CD4-positive, alpha-beta T cell treated with Interleukin-6 at 100 ng/mL for 8 hours (primary cell): ENCODE measurements at places on chromosomes 6 and 20.

DNA sequence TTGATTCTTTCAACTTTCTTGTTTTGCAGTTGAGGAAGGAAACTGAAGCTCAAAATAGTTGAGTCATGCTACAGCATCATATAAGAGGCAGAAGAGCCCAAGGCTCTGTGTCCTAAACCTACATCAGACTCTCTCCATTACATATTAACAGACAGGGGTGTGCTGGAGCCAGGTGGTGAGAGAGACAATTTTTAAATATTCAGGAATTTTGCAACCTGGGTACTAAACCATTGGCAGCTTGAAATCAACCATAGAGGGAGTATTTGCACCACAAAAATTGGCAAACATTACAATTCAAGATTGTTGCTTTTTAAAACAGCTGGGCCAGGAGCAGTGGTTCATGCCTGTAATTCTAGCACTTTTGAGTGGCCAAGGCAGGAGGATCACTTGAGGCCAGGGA, 65.8 kb upstream of the SOX4 start:
- no peak for DNase-seq

- no peak for DNase-seq
Measured at GRCh38 chr20:32964575-32964974, 39.7 kb downstream of the SUN5 start.

GRCh38 chr6:15391500-15391899, 145.6 kb downstream of the JARID2 start:
- DNase-seq = no peak

DNA sequence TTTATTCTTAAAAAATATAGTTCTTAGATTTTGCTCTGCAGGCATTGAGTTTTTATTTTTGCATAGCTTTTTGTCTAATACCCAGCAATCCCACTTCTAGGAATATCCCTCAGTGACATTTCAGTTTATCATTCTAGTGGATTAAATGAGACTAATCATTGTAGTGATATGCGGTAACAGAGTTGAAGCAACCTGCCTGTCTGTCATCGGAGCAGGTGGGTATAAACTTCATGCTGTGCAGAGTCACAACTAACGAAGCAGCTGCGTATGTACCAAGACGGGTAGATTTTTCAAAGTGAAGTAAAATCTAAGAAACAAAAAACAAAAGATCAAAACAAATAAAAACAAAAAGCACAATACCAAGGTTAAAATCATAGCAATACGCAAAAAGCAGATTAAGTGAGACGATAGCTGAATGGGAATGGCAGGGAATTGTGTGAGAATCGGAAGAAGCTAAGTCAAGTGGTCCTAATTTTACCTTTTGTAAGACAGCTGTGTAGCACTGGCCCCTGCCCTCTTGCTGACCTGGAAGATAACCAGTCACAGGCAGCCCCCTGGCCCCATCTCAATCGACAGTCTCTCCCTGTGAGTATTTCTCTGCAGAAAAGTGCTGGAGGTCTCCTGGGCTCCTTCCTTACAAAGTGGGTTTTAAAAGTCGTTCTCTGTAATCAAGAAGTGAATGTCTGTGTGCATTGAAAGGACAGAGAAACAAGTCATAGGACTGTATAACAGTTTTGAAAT, 169.2 kb downstream of the OR2B2 start:
- no peak for DNase-seq
